ENCODE measurements at places on chromosomes 7 and 10. TPM values are rescaled to one million over a fixed set of nuclear protein-coding genes. Genes with fewer than 3 reads are reported as not detected.

Gene CHAT
- not detected for polyA plus RNA-seq

DNA sequence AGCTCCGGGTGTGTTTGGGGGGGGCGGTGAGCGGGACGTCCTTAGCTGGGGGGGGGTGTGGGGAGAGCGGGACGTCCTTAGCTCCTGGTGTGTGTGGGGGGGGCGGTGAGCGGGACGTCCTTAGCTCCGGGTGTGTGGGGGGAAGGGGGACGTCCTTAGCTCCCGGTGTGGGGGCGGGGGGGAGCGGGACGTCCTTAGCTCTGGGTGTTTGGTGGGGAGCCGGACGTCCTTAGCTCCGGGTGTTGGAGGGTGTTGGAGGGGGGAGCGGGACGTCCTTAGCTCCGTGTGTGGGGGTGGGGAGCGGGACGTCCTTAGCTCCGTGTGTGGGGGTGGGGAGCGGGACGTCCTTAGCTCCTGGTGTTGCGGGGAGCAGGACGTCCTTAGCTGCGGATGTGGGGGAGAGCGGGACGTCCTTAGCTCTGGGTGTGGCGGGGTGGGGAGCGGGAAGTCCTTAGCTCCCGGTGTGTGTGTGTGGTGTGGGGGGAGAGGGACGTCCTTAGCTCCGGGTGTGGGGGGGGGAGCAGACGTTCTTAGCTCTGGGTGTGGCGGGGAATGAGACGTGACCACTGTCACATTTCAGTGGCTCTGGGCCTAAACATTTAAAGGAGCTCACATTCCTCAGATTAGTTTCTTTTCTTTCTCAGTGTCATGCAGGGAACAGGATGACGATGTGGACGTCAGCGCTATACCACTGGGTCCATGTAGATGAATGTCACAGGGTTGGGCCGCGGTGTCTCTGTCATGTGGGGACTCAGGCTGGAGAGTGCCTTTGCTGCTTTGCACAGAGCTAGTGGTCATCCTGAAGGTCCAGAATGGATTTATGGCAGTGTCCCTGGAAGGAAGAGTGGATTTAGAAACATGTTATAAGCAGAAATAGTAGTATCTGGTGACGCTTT, 7.5 kb downstream of the DYNC2I1 start:
- peak overlapping the region; percentile 55 for H3K27ac ChIP-seq
- no peaks in the 10 kb centered on the region for H3K36me3 ChIP-seq
- H3K27me3 ChIP-seq: no peaks in the 10 kb centered on the region
- peaks cover 17% of the 10 kb centered on the region for H3K4me1 ChIP-seq

- no peak for DNase-seq
- H3K36me3 ChIP-seq: no peaks in the 10 kb centered on the region
- H3K27me3 ChIP-seq: no peaks in the 10 kb centered on the region
- H3K4me1 ChIP-seq: peaks cover 14% of the 10 kb centered on the region
These were observed 22.1 kb upstream of the ZC3HAV1 start for GRCh38 chr7:139131601-139132041.

- DNase-seq: no peak
- no peaks in the 10 kb centered on the region for H3K4me1 ChIP-seq
- no peaks in the 10 kb centered on the region for H3K27me3 ChIP-seq
- no peak overlapping the region for H3K4me3 ChIP-seq
These were observed 176.3 kb downstream of the DGKI start for GRCh38 chr7:137670222-137671064.

- no peak overlapping the region for H3K27ac ChIP-seq
- DNase-seq: no peak
- H3K27me3 ChIP-seq: no peaks in the 10 kb centered on the region
These were observed 1.9 kb downstream of the HGF start for GRCh38 chr7:81767926-81768325.
